ENCODE measurements at places on chromosomes 11 and 22.

GRCh38 chr11:99432677-99433076 is 411.9 kb downstream of the CNTN5 start:
- DNase-seq, result no peak

- DNase-seq, result no peak
These were observed 52.8 kb downstream of the MN1 start for GRCh38 chr22:27748751-27749191.

GRCh38 chr11:111532365-111532709 is 8.2 kb upstream of the LAYN start:
- no peak for DNase-seq

GRCh38 chr11:123742724-123743120 is 1.3 kb upstream of the ZNF202 start:
- DNase-seq, result no peak

GRCh38 chr11:133889188-133889587 is 43.9 kb upstream of the SPATA19 start:
- DNase-seq, result no peak

DNA sequence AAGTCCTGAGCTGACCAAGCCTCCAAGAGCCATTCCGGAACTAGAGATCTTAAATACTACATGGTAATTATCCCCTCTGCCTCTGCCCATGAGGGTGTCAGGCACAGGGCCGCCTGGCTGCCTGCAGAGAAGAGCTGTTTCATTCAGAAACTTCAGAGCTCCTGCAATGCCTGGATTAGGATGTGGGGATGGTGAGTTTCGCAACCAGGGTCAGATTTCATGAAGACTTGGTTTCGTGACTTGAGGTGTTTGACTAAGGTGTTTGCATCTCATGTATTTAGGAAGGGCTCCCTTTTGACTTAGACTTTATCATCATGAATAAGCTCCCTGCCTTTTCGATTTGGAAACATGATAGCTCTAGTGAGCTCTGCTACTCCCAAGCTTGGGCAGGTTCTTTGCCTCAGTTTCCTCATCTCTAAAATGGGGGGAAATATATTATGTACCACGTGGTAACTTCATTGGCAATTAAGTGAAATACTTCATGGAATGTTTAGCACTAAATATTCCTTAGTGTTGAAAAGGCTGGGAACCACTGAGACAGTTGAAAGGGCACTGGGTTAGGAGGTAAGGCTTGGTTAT is 9.1 kb downstream of the TIMP3 start:
- DNase-seq, result no peak

DNA sequence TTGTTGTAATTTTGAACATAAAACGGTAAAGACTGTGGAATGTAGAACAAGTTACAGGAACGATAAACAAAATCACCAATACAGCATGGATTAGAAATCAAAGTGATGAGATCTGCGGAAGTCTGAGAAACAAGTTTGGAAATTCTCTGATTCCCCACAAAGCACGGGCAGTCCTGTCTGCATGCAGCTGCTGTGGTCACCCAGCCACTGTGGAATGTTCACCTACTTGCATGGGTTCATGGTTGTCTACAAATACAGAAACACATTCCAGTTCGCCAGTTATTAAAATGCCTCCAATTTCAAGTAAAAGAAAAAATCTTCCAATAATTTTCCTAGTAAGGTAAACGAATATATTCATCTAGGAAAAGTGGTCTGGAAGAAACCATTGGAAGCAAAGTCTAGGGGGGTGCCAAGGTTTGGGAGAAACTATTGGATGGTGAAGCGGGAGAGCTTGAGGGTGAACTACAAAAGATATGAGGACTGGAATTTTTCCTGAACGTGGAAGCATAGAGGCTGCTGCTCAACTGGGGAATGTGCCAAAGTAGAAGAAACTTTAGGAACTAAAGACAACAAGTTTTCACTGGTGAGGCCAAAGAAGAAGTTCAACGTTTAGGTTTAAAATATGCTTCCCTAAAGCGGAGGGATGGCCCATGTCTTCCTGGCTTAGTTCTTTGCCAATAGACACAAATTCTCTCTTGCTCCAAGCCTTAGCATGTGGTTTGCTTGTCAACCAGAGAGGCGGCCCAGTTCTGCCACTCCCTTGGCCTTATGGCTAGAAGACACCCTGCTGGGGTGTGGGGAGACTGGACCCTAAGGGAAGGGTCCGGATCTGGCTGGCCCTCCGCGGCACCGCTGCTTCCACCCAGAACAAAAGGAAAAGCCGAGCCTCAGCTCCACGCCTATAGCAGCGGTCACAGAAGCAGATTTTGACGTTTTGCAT is 70.2 kb downstream of the CTTN start:
- no peak for DNase-seq

DNA sequence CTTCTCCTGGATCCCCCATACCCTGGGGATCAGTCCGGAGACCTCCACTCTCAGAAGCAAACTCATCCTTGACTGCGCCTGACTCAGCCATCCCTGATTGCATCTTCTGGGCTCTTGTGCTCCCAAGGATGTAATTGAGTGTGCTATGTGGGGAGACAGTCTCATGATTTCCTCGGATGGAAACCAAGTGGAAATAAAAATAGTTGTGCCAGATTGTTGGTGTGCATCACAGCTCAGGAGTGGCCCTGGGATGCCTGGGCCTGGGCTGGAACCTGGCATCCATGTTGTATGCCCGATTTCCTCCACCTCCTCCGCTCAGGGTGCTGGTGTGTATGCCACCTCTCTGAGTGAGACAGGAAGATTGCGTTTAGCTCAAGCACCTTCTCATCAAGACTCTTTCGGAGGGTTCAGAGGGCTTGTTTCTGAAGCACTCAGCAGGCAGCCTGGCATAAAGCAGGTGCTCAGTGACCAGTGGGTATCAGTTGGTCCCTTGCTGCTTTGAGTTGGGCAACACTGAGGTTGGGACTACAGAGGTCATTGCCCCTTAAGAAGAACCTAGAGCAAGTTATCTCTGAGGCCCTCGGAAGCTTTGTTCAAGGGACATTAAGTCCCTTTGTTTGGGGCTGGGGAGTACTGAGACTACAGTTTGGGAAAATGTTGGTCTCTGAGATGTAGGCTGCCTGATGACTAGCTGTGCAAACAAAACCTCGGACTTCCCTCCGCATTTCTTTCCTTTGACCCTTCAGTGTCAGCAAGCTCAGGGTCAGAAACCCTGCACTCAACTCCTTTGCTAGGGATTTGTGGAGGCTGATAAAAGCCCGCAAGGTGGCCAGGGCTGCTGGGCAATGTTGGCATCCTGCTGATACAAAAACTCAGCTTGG is 24.8 kb upstream of the MICAL2 start:
- DNase-seq, result no peak

- DNase-seq, result no peak
These were observed 45.1 kb downstream of the PARVG start for GRCh38 chr22:44225812-44226211.

- DNase-seq, result no peak
These were observed 6.7 kb downstream of the CENPM start for GRCh38 chr22:41939981-41940831.

- no peak for DNase-seq
These were observed 830.3 kb downstream of the TBC1D22A start for GRCh38 chr22:47592791-47593190.

DNA sequence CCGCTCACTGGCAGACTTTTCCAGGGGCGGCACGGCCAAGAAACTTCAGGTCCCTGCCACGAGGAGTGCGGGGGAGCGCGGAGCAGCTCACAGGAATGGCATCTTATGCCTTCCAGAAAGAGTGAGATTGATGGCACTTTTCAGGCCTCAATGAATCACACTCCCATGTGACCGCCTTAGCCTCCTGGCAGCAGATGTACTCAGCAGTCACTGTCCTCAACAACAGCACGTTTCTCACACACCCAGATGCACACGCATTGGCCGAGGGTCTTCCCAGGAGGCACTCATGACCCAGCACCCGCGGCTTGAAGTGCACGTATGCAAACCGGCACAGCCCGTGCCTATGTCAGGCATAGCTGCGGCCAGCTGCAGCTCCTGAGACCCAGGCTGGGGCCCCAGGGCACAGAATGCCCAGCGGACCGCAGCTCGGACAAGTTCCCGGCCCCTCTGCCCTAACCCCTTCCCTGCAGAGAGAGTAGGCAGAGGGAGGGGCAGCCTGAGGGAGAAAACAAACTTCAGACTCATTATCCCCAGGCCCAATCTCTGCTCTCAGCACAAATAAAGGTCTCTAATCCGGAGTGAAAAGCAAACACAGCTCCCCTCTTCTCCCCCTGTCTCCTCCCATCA is 48.3 kb downstream of the RPUSD4 start:
- no peak for DNase-seq

GRCh38 chr22:29692327-29692640 is 27.5 kb upstream of the CABP7 start:
- DNase-seq, result no peak

DNA sequence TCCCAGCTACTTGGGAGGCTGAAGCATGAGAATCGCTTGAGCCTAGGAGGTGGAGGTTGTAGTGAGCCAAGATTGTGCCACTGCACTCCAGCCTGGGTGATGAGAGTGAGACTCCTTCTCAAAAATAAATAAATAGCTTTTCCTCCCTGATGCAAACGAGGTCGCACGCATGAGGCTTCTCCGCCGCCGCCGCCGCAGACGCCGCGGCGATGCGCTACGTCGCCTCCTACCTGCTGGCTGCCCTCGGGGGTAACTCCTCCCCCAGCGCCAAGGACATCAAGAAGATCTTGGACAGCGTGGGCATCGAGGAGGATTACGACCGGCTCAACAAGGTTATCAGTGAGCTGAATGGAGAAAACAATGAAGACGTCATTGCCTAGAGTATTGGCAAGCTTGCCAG is 20.0 kb upstream of the RAB39A start:
- no peak for DNase-seq

- no peak for DNase-seq
These were observed 44.2 kb downstream of the CKAP5 start for GRCh38 chr11:46801694-46802470.

DNA sequence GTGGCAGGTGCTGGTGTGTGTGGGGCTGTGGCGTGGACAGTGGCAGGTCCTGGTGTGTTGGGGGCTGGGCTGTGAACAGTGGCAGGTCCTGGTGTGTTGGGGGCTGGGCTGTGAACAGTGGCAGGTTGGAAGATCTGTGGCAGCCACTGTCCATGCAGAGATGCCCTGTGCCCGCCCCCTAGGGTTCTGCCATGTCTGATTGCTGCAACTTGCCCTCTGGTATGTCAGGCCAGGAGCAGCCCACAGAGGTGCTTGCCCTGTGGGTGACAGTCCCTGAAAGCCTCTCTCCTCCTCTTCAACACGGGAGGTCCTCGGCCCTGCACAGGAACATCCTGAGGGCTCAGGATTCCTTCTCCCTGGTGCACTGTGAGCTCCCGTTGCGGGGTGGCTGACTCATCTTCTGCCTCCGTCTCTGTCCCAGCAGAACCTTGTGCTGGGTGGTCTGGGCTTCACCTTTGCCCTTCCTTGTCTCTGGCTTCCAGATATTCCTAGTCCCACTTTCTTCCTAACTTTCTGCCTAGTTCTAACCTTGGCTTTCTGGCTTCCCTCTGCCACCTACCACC is 13.5 kb downstream of the OPCML start:
- no peak for DNase-seq

Measured in hepatic stellate cell (primary cell).